ENCODE measurements at places on chromosomes 16 and 17. TPM values are rescaled to one million over a fixed set of nuclear protein-coding genes. Genes with fewer than 3 reads are reported as not detected.
A peak's percentile ranks its signal among the peaks of the same experiment; 100 is the strongest.

GRCh38 chr16:27839419-27839818 is 224.1 kb downstream of the GSG1L start:
- peaks cover 17% of the 10 kb centered on the region for H3K4me1 ChIP-seq
- H3K36me3 ChIP-seq: no peaks in the 10 kb centered on the region
- H3K27me3 ChIP-seq: peaks cover 18% of the 10 kb centered on the region
- no peak for DNase-seq
- no peak overlapping the region for H3K4me3 ChIP-seq
- H3K27ac ChIP-seq: no peak overlapping the region

DNA sequence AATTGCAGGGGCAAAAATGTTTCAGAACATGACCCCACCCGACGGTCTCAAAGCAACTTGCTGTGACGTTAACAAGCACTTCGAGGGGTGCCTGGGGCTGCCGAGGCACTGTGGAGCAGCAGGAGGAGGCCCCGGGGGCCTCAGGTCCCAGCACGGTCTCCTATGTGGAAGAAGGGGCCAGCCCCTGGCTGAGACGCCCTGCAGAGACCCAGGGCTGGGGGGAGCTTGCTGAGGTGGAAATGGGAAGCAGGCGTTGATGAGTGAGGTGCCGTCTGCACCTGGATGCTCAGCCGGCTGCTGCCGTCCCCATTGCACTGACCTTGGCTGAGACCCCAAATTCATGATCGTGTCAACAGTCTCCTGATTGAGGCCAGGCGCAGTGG is 46.5 kb downstream of the NT5M start:
- no peak overlapping the region for H3K27ac ChIP-seq
- DNase-seq: no peak
- H3K4me1 ChIP-seq: peaks cover 6% of the 10 kb centered on the region
- H3K36me3 ChIP-seq: no peaks in the 10 kb centered on the region

DNA sequence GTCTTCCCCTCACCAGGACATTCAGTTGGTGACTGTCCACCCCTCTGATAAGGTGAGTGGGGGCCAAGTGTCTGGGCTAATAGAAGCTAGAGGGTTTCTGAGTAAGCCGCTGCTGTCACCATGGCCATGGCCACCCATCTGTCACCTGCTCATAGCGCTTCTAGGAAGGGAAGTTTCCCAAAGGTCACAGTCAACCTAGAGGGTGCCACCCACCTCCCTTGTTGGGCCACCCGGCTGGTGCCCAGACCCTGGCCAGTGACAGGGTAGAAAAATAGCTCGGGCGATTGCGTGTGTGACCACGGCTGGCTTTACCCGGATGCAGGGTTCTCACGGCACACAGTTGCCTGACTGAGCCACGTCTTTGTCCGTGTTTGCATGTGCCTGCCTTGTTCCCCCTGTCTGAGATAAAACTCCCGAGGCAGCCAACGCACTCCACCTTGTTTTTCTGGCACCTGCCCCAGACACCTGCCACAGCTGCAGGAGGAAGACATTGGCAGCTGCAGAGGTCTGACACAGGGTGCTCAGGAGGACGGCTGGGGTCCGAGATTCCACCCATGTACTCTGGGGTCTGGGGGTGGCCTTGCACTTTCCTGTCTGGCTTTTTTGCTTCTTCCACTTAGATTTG is 809 bp downstream of the PIRT start:
- H3K4me1 ChIP-seq: peaks cover 5% of the 10 kb centered on the region
- no peak overlapping the region for H3K27ac ChIP-seq
- no peak for DNase-seq
- peaks cover 3% of the 10 kb centered on the region for H3K27me3 ChIP-seq
- H3K4me3 ChIP-seq: no peak overlapping the region

DNA sequence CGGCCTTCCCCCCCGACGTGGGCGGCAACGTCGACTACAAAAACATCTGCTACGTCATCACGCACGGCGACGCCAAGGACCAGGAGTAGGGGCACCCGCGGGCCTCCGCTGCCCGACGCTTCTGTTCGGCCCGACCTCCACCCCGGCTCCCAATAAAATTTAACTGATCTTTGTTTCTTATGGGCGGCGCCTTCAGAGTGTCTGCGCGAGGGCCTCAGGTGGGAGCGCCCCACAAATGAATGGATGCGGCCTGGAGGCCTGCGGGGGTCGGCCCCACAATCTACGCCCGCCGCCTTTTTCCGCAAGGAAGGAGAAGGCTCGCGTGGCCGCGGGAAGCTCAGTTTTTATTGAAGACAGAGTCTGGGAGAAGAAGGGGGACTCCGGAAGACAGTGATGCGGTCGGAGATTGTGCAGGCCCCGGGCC is 3.2 kb downstream of the MYL11 start:
- H3K36me3 ChIP-seq: peaks cover 3% of the 10 kb centered on the region
- peak; percentile 75 for DNase-seq
- peak overlapping the region; percentile 99 for H3K4me3 ChIP-seq
- H3K27ac ChIP-seq: peak overlapping the region; percentile 100
- no peaks in the 10 kb centered on the region for H3K27me3 ChIP-seq
- peaks cover 39% of the 10 kb centered on the region for H3K4me1 ChIP-seq

DNA sequence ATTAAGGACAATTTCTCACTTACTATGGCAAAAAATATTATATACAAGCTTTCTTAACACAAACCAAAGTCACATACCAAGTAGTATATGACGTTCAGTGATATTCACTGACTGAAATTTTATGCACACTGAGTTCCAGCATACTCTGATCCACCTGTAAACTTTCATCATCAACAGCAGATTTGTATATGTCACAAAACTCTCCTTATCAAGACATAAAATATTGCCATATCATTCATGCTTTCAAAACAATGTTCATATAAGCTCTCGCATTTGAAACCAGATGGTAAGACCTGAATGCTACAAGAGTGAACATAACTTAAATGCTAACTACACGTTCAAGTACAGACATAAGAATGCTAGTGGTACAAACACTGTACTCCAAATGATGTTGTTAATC is 46.7 kb downstream of the GNA13 start:
- no peaks in the 10 kb centered on the region for H3K27me3 ChIP-seq
- no peak overlapping the region for H3K4me3 ChIP-seq
- peaks cover 14% of the 10 kb centered on the region for H3K4me1 ChIP-seq
- DNase-seq: no peak

GRCh38 chr16:81711657-81712319 is 67.3 kb upstream of the PLCG2 start:
- peaks cover 3% of the 10 kb centered on the region for H3K27me3 ChIP-seq
- DNase-seq: peak; percentile 30
- H3K36me3 ChIP-seq: peaks cover 6% of the 10 kb centered on the region
- H3K4me1 ChIP-seq: peaks cover 41% of the 10 kb centered on the region

DNA sequence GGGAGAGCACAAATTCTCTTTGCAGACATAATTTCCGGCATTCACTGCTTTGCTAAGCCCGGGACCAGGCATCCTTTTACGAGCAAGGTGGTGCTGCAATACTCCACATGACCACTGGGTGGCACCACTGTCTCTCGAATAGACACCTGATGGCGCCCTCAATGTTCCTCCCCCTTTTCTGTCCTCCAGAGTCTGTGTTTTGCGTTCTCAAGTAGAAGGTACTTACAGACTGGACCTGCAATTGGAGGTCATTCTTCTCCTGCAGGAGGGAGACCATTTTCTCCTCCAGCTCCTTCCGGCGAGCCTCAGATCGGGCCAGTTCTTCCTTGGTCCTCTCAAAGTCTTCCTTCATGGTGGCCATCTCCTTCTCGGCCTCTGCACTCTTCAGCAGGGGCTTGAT is 45.2 kb downstream of the MYH13 start:
- peaks cover 8% of the 10 kb centered on the region for H3K27me3 ChIP-seq
- DNase-seq: peak; percentile 91
- H3K27ac ChIP-seq: no peak overlapping the region
- no peak overlapping the region for H3K4me3 ChIP-seq
- peaks cover 4% of the 10 kb centered on the region for H3K4me1 ChIP-seq
- H3K36me3 ChIP-seq: no peaks in the 10 kb centered on the region

GRCh38 chr17:17395885-17396284 is 80.9 kb upstream of the MED9 start:
- no peak overlapping the region for H3K4me3 ChIP-seq
- DNase-seq: no peak
- H3K27ac ChIP-seq: no peak overlapping the region
- H3K4me1 ChIP-seq: peaks cover 16% of the 10 kb centered on the region
- H3K27me3 ChIP-seq: no peaks in the 10 kb centered on the region
- H3K36me3 ChIP-seq: no peaks in the 10 kb centered on the region

DNA sequence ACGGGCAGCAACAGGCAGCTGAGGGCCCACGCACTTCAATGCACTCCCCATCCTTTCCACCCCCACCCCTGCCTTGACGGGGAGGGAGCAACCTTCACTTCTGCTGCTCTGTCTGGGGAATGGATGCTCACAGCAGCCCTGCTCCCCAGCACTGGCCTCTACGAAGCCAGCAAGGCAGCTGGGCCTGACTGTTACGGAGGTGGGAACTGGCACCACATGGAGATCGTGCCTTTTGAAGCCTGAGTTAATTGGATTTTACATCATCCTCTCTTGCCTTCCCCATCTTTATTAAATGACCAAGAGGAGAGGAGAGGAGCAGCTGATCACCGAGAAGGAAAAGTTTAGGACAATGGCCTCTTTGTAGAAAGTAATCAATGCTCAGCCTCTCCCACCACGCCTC is 187.0 kb upstream of the RPL38 start:
- no peak overlapping the region for H3K4me3 ChIP-seq
- peak overlapping the region; percentile 46 for H3K27ac ChIP-seq
- H3K4me1 ChIP-seq: peaks cover 32% of the 10 kb centered on the region
- H3K27me3 ChIP-seq: peaks cover 2% of the 10 kb centered on the region
- no peaks in the 10 kb centered on the region for H3K36me3 ChIP-seq

DNA sequence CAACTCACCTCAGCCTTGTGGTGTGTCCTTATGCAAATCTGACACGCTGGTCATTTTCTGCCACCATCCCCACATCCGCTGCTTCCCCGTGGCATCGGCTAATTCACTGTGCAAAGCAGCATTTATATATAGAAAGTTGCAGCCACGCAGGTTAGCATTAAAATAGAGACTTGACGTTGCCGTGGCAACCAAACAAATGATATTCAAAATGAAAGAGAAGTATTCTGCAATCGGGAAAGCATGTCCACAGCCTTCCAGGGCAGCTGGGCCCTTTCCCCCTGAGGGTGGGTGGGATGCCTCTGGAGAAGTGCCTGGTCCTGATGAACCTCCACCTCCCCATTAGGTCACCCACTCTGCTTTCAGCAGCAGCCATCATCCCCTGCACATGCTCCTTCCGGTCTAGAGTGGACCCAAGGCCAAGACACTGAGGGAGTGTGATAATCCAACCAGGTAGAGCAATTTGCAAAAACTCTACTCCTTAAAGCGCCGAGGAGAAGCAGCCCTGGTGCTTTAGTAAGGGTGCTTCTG is 138.7 kb downstream of the GAS7 start:
- peak overlapping the region; percentile 57 for H3K27ac ChIP-seq
- no peak overlapping the region for H3K4me3 ChIP-seq
- peaks cover 62% of the 10 kb centered on the region for H3K4me1 ChIP-seq
- no peaks in the 10 kb centered on the region for H3K36me3 ChIP-seq

DNA sequence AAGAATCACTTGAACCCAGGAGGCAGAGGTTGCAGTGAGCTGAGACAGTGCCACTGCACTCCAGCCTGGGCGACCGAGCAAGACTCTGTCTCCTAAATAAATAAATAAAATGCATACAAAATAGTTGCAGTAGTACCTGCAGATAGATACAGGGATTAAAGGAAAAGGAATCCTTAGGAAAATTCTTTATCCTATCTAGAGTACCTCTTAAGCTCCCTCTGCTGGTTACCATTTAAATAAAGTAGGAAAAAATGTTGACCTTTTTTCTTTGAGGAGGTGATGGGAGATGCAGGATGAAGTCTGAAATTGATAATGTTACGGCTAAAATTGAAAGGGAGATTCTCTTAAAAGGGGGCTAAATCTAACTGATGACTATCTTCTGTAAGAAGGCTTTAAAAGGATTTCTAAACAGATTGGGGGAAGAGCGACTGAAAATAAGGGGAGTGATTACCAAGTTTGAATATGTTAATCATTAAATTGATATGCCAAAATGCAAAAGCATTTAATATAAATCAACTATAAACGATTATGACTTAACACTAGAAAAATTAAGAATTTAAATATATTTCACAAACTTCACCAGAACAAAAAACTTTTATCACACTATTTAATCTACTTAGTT is 29.4 kb downstream of the C16orf87 start:
- DNase-seq: no peak
- no peaks in the 10 kb centered on the region for H3K4me1 ChIP-seq
- peaks cover 10% of the 10 kb centered on the region for H3K36me3 ChIP-seq
- no peak overlapping the region for H3K4me3 ChIP-seq
- H3K27me3 ChIP-seq: no peaks in the 10 kb centered on the region

- no peak overlapping the region for H3K4me3 ChIP-seq
- H3K27ac ChIP-seq: peak overlapping the region; percentile 67
- H3K27me3 ChIP-seq: no peaks in the 10 kb centered on the region
- no peak for DNase-seq
Measured at GRCh38 chr17:80886641-80887573, 104.7 kb upstream of the CHMP6 start.

DNA sequence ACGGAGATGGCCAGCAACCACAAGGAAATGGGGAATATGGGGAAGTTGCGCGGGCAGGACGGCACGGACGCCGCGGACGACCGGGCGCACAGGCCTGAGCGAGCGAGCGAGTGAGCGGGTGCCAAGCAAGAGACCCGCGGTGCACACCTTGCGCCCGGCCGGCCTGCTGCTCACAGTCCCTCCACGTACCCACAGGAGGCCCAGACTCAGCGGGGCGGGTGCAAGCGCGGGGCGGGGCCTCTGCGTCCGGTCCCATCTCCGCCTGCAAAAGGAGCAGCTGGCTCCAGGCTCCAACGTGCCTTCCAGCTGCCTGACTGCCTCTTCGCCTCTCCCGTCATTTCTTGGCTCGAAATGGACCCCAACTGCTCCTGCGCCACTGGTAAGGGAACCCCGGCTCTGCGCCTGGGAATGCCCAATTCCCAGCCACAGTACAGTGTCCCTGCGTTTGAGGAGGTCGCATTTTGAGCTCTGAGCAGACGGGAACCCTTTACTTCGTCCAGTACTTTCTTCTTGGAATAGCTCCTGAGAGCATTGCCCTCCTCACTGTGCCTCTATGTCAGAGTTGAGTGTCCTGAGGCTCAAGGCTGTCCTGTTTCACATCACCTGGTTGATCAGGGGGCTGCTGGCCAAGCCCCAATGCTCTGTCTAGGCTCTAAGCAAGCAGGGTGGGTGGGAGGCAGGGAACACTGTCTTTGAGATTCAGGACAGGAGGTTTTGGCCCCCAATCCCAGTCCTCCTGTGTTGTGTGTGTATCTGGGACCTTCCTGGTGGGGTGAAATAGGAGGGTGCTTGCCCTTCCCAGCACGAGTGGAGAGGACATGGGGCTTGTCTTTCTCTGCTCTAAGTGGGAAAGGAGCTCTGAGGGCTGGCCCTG is 8.1 kb upstream of the MT1E start:
- no peak overlapping the region for H3K27ac ChIP-seq
- H3K36me3 ChIP-seq: no peaks in the 10 kb centered on the region
- H3K4me1 ChIP-seq: peaks cover 14% of the 10 kb centered on the region

DNA sequence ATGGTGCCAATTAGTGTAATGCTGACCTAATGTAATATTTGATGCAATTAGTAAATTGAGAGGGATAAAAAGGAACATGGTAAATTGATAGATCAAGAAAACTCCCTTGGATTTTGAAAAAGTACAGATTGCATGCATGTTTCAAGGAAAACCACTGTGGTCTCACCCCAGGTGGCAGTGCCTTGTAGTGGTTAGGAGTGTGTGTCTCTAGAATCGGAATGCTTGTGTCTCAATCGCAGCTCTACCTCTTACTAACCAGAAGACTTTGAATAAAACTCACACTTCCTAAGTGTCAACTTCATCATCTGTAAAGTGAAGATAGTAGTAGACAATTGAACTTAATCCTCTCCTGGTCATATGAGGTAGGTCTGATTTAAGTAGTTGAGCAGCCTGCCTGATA is 128.9 kb upstream of the GOT2 start:
- H3K27ac ChIP-seq: no peak overlapping the region
- H3K27me3 ChIP-seq: peaks cover 25% of the 10 kb centered on the region
- DNase-seq: no peak

- H3K27ac ChIP-seq: no peak overlapping the region
Measured at GRCh38 chr17:62781356-62781755, 26.8 kb downstream of the MARCHF10 start.

The EXOC3L1 gene
- total RNA-seq: 0.44 TPM

The VPS35 gene
- 108 TPM for total RNA-seq

The ABCC6 gene
- total RNA-seq: 0.77 TPM

The CD300E gene
- not detected for total RNA-seq
